ENCODE measurements at places on chromosomes 7 and 10.

GRCh38 chr7:148611692-148612091 lies 21.1 kb downstream of the C7orf33 start:
- no peak for DNase-seq

DNA sequence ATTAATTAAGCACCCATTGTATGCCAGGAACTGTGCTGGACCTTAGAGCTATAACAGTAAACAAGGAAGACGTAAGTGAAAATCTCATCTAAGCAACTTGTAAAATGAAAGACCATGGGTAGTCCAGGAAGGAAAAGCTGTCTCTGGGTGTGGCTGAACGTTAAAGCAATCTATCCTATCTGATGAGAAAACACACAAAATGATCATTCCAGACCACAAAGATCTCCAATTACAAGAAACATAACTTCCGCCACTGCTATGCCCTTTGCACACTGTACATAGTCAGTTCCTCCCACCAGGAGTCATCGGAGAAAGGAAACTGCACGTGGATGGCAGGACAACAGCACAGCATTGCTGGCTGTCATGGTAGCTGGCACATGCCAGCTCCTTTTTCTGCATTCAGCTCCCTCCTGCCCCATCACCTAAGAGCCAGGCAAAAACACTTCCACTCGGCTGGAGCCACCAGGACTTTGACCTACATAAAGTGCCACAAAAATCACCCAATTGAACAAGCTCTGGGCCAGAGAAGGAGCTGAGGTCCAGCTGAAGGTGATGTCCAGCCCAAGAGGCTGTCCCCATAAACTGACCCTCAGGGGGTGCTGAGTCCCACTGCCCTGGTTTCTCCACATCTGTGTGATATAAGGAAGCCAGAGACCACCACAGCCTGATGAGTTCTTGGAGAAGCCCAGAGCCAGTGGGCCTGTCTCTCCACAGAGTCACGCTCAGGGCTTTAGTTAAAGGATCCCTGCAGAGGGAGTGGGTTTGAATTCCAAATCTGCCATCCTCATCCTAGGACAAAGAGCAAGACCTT lies 56.4 kb downstream of the STEAP1B start:
- DNase-seq = no peak

GRCh38 chr7:36653663-36654355 lies 70.5 kb downstream of the AOAH start:
- DNase-seq = no peak

DNA sequence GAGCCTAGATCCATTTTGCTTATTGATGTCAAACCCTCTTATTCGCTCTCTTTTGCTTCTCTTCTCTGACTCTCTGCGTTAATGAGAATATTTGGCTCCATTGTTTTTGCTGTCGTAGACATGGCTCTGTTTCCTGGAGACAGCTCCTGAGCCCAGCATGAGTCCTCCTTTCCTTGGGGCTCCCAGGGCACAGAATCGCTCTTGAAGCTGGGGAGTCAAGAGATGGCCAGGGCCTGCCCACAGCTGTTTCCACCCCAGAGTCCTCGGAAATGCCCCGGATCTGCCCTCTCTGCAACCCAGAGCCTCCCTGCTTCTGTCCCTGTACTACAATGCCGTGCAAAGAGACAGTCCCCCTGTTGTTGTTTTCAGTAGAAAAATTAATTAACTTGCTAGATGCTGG lies 566.7 kb upstream of the FOXK1 start:
- DNase-seq = no peak

DNA sequence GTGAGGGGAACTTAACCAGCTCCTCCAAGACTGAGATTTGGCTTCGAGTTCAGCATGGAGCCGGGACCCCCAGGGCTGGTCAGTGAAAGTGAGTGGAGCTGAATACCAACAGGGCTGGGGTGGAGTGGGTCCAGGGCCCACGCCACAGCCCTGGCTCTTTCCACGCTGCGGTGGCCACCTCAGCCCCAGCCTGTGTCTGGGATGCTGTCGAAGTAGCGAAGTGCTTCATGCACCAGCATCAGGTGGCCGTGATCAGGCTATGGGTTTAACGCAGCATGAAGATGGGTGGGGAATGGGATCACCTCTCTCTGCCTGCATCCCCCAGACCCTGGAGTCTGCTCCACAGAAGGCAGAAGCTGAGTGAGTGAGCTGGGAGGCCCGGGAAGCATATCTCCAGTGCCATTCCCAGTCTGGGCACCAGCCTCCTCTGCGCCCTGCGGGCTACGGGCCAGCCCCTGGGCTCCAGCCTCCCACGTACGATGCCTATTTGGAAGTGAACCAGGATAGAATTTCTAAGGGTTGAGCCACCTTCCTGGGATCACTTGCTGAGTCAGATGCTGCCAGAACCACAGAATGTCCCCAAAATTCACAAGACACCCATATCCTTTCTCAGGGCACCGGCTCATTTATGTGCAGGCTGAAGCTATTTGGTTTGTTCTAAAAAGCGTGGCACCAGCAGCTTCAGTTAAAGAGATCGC lies 131.1 kb upstream of the CHST15 start:
- DNase-seq = no peak

GRCh38 chr10:102781921-102782557 lies 38.3 kb downstream of the WBP1L start:
- no peak for DNase-seq

- peak; percentile 45 for DNase-seq
These were observed 403 bp downstream of the CDK6 start for GRCh38 chr7:92835851-92836488.

GRCh38 chr7:69749372-69749979 lies 151.2 kb downstream of the AUTS2 start:
- DNase-seq = no peak

GRCh38 chr7:43791665-43792064 lies 33.2 kb downstream of the BLVRA start:
- no peak for DNase-seq

- no peak for DNase-seq
These were observed 62.8 kb upstream of the MYL10 start for GRCh38 chr7:101691822-101692384.

- DNase-seq = no peak
These were observed 22.7 kb downstream of the YKT6 start for GRCh38 chr7:44223362-44224079.

GRCh38 chr10:20817646-20818045 lies 79.5 kb downstream of the NEBL start:
- no peak for DNase-seq

- DNase-seq = no peak
These were observed 246.2 kb downstream of the MAD1L1 start for GRCh38 chr7:1986366-1987083.

GRCh38 chr10:70585578-70586169 lies 16.9 kb downstream of the PRF1 start:
- DNase-seq = no peak
